SJSA1 (cell line): ENCODE measurements at places on chromosomes 3 and 15. TPM values are rescaled to one million over a fixed set of nuclear protein-coding genes. Genes with fewer than 3 reads are reported as not detected.

Gene CCR9
- total RNA-seq = not detected in 2 replicates

DNA sequence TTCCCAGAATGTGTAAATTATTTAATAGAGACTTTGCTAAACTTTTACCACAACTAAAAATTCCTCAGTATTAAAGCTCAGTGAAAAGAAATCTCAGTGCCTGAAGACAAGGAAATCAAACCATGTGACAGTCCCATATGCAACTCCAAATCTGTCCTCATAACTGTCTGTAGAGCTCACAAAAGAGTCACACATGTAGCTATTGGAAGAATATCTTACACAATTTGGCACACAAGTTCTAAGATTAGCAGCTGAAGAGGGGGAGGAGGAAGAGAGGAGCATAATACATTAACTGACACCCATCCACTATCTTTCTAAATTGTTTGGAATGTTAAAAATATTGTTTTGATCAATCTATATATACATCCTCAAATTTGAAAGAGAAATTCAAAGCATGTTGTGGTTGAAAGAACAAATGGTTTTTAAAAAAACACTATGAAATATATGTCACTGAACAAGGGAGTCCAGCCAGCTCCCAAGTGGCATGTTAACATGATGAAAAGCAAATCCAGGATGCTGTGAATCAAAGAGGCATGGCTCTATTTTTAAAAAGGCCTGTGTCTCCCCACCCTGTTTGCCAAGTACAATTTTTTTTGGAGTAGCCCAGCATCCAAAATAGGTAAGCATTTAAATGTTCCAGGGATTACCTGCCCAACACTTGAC is 126.3 kb upstream of the NANOGP8 start:
- H3K4me1 ChIP-seq = no peaks in the 10 kb centered on the region
- DNase-seq = no peak
- no peak overlapping the region for H3K27ac ChIP-seq
- no peaks in the 10 kb centered on the region for H3K36me3 ChIP-seq

Gene ATP8B4
- 0.16 TPM in 1 of 2 replicates, not detected in the other for total RNA-seq

Gene TNNC1
- total RNA-seq = 18.2 and 32.1 TPM in 2 replicates

- no peaks in the 10 kb centered on the region for H3K4me1 ChIP-seq
- H3K27ac ChIP-seq = no peak overlapping the region
- no peak for DNase-seq
- no peak overlapping the region for H3K4me3 ChIP-seq
- H3K36me3 ChIP-seq = peaks cover 57% of the 10 kb centered on the region
Observed at GRCh38 chr3:52593103-52593502, 56.7 kb downstream of the UQCC5 start.

Gene PLA1A
- 0.16 and 1.4 TPM in 2 replicates for total RNA-seq

DNA sequence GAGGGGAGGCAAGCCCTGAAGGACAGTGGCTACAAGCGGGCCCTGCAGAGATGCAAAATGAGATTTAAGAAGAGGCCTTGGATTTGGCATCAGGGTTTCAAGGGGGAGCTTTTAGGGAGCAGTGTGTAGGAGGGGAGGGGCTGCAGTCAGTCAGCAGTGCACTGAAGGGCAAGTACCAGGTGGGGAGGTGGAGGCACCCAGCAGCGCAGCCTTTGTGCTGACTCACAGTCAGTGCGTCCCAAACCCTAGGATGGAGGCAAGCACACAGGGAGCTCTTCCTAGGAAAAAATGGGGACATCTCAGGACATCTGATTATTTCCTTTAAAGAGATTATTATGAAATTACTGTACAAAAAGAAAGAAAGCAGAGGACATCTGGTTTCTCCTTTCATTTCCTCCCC is 80.0 kb downstream of the AAGAB start:
- no peak for DNase-seq
- H3K4me3 ChIP-seq = no peak overlapping the region
- H3K4me1 ChIP-seq = peaks cover 41% of the 10 kb centered on the region
- H3K27me3 ChIP-seq = no peaks in the 10 kb centered on the region

DNA sequence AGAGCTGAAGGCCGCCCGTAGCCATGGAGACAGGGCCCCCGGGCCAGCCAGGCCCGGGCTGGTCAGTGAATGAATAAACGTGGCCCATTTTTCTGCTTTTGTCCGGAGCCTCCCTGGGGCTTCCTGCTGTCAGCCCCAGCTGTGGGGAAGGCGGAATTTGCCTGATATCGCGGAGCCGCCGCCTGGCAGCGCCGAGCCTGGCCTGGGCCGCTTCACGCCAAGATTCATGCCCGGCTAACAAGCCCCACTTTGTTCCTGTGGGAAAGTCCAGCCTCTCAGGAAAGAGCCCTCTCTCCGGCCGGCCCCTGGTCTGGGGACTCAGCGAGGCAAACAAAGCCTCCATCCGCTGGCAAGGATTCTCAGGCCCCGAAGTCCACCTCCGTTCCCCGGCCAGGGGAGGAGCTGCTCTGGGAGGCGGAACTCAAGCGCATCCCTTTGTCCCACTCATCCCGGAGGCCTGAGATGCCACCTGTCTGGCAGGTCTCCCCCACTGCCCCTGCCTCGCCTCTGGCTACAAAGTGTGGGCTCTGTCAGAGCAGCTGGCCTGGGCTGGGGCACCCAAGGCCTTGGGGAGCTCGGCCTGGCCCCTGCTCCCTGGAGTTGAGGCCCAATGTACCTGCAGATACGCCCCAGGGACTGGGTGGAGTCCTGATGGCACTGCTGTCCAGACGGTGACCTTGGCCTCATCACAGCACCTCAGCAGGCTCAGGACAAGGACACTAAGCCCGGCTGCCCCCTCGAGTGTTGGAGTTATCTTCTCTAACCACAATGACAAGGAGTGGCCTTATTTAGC is 51.6 kb upstream of the SLC6A11 start:
- no peaks in the 10 kb centered on the region for H3K36me3 ChIP-seq
- no peak for DNase-seq
- no peak overlapping the region for H3K4me3 ChIP-seq
- H3K4me1 ChIP-seq = no peaks in the 10 kb centered on the region
- peaks cover 7% of the 10 kb centered on the region; the same call in 1 of the 2 replicates for H3K27me3 ChIP-seq

Gene PIF1
- 20.1 and 29.2 TPM in 2 replicates for total RNA-seq

GRCh38 chr3:24886501-24886900 is 391.9 kb upstream of the THRB start:
- H3K4me3 ChIP-seq = no peak overlapping the region
- H3K27ac ChIP-seq = no peak overlapping the region
- H3K27me3 ChIP-seq = no peaks in the 10 kb centered on the region
- no peaks in the 10 kb centered on the region for H3K36me3 ChIP-seq
- DNase-seq = no peak

DNA sequence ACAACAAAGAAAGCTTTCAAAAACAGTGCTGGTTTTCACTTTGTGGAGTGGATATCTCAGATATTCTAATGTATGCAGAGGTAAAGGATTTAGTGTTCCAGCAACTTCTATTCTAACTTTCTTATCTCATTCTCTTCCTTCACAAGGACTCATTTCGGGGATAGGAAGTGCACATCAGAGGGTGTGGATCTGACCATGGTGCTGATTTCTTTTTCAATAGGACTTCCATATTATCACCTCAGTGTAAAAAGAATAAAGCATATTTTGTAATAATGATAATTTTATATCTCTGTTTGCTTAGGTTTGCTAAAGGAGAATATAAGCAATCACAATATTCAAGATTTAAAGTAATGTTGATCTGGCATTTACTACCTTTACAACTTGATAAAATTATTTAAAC is 12.5 kb upstream of the CADM2 start:
- no peaks in the 10 kb centered on the region for H3K27me3 ChIP-seq
- H3K4me1 ChIP-seq = no peaks in the 10 kb centered on the region
- no peak overlapping the region for H3K4me3 ChIP-seq
- no peak for DNase-seq

DNA sequence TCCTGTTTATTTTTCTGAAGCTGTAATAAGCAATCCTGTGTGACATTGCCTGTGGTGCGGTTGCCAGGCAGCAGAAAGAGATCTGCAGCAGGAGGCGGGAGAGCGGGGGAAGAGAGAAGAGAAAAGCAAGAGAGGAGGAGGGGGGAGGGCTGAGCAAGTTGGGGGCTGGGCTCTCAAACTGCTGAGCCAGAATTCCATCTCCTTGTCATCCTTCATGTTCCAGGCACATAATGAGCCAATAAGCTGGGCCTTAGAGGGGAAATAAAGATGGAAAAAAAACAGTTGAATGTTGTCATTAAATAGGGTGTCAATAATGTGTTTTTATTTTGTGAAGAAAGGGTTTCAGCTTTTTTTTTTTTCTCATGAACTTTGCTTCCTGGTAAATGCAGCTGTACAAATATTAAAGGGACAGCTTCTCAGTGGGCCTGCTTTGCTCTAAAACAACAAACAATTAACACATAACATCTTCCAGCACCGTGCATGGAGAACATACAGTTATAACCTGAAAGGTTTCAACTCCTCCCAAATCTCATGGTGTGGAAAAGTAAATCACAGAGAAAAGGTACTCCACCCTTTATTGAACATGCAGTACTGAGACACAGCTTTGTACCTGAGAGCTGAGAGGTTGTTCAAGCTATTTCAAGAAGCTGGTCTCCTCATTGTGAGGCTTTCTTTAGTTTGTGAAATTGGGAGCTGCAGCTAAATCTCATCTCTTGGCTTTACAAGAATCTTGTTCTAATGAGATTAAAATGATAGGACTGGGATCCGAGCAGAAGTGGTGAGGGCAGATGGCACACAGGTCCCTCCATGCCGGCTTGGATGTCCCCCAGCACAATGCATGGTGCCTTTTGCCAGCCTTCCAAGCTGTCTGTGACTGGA is 451.1 kb upstream of the KCNMB2 start:
- no peaks in the 10 kb centered on the region for H3K27me3 ChIP-seq
- peak; percentile 52 for DNase-seq
- peak overlapping the region; percentile 61 for H3K27ac ChIP-seq
- peaks cover 15% of the 10 kb centered on the region for H3K4me1 ChIP-seq
- no peaks in the 10 kb centered on the region for H3K36me3 ChIP-seq

- no peak overlapping the region for H3K27ac ChIP-seq
- DNase-seq = no peak
- H3K36me3 ChIP-seq = peaks cover 25% of the 10 kb centered on the region
- H3K4me3 ChIP-seq = no peak overlapping the region
- peaks cover 55% of the 10 kb centered on the region for H3K4me1 ChIP-seq
Observed at GRCh38 chr3:99640214-99640851, 1.9 kb downstream of the COL8A1 start.

- H3K4me1 ChIP-seq = no peaks in the 10 kb centered on the region
- no peak for DNase-seq
- H3K27ac ChIP-seq = no peak overlapping the region
Observed at GRCh38 chr3:426072-426471, 229.5 kb downstream of the CHL1 start.
